ENCODE measurements at places on chromosomes 2 and 18. TPM values are rescaled to one million over a fixed set of nuclear protein-coding genes. Genes with fewer than 3 reads are reported as not detected.

Gene CNGA3
- under 0.01 TPM for total RNA-seq

Gene LRRC30
- total RNA-seq = not detected

Gene MROH2A
- 0.15 TPM for total RNA-seq

Gene TRIM54
- total RNA-seq = not detected

Gene TSN
- total RNA-seq = 39.7 TPM

Gene SERPINB10
- total RNA-seq = not detected

Gene ME2
- 18.1 TPM for total RNA-seq

Gene AKAIN1
- not detected for total RNA-seq

Gene CHRNG
- not detected for total RNA-seq

Gene VWC2L
- not detected for total RNA-seq

Gene PASK
- 9.9 TPM for total RNA-seq

Gene METAP1D
- total RNA-seq = 8.9 TPM

Gene GIGYF2
- 39.7 TPM for total RNA-seq

Gene POMC
- 0.59 TPM for total RNA-seq

Gene SERPINB12
- not detected for total RNA-seq

Gene MARCO
- not detected for total RNA-seq

Gene GAL3ST2
- total RNA-seq = not detected

Gene VSNL1
- total RNA-seq = 0.23 TPM

Data from smooth muscle cell of the coronary artery (primary cell).